Stimulated activated CD8-positive, alpha-beta memory T cell treated with anti-CD3 and anti-CD28 coated beads, Interleukin-4, amount 100 ng/mL, for 1 hour (primary cell): ENCODE measurements at places on chromosomes 4 and X.

DNA sequence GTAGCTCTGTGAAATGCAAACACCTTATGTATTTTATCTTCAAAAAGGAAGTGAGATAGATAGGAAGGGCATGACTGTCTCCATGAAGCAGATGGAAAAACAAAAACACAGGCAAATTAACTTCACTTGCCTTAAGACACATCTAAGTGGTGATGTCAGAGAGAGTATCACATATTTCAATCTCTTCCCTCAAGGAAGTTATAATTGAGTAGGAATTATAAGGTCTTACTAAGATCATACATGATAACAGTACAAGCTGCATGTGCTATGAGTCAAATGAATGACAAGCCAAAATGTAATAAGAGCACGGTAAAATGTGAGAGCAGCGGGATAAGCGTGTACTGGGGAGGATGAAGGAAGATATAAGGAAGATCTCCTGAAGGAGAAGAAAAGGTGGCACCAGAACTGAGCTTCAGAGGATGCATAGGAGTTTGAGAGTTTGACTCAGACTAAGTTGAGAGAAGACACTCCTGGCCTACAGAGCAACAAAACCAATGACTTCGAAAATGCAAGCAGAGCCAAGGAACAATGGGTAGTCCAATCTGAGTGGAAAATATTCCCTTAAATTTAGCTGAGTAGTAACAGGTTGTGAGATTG is 43.3 kb upstream of the GALNT7 start:
- DNase-seq, result no peak

GRCh38 chr4:27006646-27007045 is 146.0 kb downstream of the STIM2 start:
- no peak for DNase-seq

DNA sequence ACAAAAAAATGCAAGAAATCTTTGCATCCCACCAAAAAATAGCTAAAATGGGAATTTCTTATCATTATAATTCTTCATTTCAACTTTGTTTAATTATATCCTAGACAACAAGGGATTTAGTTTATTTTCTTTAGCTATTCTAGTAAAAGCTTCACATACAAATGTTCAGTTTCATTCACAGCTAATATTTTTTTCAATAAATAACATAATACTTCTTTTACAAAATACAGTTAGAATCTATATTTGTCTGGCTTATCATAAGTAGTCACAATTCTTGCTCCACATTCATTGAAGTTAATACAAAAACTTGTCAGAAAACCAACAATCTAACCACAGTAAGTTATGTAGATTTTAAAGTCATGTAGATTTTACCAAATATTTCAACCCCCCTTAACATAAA is 414.4 kb downstream of the FAT4 start:
- no peak for DNase-seq

- no peak for DNase-seq
Measured at GRCh38 chr4:8128100-8128856, 30.3 kb downstream of the ABLIM2 start.

- no peak for DNase-seq
Measured at GRCh38 chr4:147340111-147340510, 140.8 kb upstream of the EDNRA start.

DNA sequence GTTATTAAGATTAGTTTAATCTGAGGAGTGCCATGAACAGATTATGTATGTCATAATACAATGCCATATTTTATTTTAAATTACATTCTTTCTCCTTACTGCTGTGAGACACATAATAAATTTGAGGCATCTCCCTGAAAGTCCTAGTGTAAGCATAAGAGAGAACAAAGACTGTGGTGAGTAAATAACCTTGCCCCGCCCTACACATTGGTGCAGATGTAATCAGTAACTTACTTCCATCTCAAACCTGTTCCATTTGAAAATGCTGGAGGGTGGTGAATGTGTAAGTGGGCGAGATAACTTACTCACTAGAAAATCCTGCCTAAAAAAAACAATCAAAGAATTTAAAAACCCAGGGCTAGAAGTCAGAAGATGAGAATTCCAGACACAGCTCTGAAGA is 338.1 kb upstream of the SLIT2 start:
- DNase-seq, result no peak

GRCh38 chr4:122542411-122543236 is 78.2 kb downstream of the IL21 start:
- no peak for DNase-seq
